ENCODE measurements at places on chromosomes 13 and 19. TPM values are rescaled to one million over a fixed set of nuclear protein-coding genes. Genes with fewer than 3 reads are reported as not detected.

The ZNF254 gene
- 6.2 TPM for polyA plus RNA-seq

The LILRA2 gene
- 0.88 TPM for polyA plus RNA-seq

The CRX gene
- polyA plus RNA-seq, result not detected

The CABP5 gene
- polyA plus RNA-seq, result not detected

The PEG3 gene
- 3.1 TPM for polyA plus RNA-seq

The SELENOV gene
- not detected for polyA plus RNA-seq

The IQCN gene
- polyA plus RNA-seq, result 5.3 TPM

The PCDH9 gene
- polyA plus RNA-seq, result 5.1 TPM

The LRRC25 gene
- polyA plus RNA-seq, result 1.5 TPM

The SPTBN4 gene
- polyA plus RNA-seq, result 4.3 TPM
